ENCODE measurements at places on chromosomes 6 and 20. TPM values are rescaled to one million over a fixed set of nuclear protein-coding genes. Genes with fewer than 3 reads are reported as not detected.

The SMLR1 gene
- not detected for total RNA-seq

The CALHM4 gene
- total RNA-seq = not detected

The NKX2-4 gene
- not detected for total RNA-seq

The TSHZ2 gene
- not detected for total RNA-seq

The BNIP5 gene
- total RNA-seq = under 0.01 TPM

The RFX6 gene
- total RNA-seq = not detected

The ZNF831 gene
- not detected for total RNA-seq

All from melanocyte of skin (primary cell).